ENCODE measurements at places on chromosomes 16 and 17.

GRCh38 chr17:38947189-38947588, 20.0 kb downstream of the FBXO47 start:
- no peak for DNase-seq

DNA sequence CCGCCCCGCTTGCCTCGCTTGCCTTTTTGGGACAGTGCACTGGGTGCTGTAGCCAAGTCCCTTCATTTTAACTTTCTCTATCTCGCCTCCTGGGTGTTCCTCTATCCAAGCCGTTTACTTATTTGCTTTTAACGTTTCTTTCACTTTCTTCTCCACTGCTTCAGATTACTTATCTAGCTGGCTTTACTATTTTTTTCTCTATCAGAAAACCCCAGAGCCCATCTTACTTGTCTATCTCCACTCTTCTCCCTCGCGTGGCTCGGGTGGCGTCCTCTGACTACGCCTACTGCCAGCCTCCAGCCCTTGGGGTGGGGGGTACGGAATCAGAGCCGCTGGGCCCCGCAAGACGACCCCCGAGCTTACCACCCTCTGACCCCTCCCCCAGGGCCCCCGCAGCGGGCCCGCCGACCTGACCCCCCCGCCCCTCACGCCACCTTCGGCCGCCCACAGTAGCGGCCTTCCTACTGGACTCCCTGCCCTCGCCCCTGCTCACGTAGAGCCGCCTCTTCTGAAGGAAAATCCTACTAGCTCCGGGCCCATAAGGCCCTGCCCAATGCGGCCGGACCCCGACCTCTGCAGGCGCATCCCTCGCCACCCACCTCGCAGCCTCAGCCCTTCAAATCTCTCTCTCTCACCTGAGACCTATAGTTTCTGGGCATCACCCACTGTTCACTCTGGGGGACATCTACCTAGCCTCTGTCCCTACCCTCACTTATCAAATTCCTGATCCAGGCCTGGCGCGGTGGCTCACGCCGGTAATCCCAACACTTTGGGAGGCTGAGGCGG, 1.0 kb upstream of the SLC12A4 start:
- no peak for DNase-seq

- no peak for DNase-seq
These were observed 9.5 kb upstream of the IGFBP4 start for GRCh38 chr17:40433551-40434415.

- no peak for DNase-seq
These were observed 47.0 kb downstream of the PGS1 start for GRCh38 chr17:78425429-78425828.

GRCh38 chr16:11611871-11612664, 25.3 kb upstream of the LITAF start:
- no peak for DNase-seq

DNA sequence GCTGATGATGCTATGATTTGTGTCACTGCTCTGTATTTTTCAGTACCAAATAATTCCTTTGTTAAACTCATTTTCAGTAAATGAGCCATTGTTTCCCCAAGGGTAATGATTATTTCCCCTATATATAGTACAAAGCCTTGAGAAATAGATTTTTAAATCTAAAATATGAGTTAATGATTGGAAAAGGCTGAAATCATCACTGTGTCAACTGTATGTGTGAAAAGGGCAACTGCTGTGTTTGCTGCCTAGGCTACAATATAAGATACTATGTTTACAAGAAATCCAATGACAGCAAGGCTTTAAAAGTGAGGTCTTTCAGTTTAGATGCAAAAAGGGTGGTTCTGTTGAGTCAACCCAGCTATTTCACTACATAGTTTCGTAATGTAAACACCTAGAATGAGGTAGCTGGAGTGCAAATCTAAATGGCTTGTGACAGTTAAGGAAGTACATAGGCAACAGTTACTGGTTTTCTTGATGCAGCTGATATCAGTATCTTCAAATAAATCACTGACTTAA, 15.3 kb downstream of the NLK start:
- DNase-seq = no peak

DNA sequence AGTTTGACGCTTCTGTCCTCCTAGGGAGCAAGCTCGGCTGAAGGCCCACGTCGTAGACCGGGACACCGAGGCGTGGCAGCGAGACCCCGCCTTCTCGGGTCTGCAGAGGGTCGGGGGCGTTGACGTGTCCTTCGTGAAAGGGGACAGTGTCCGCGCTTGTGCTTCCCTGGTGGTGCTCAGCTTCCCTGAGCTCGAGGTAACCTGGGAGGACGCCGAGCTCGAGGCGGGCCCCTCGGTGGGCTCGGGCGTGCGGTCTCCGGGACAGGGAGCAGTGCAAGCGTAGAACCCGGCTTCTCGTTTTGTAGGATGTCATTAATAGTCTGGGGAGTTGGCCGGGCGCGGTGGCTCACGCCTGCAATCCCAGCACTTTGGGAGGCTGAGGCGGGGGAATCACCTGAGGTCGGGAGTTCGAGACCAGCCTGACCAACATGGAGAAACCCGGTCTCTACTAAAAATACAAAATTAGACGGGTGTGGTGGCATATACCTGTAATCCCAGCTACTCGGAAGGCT, 715 bp downstream of the ENDOV start:
- no peak for DNase-seq

All from NCI-H1105 treated with DMSO at 0.1 percent for 48 hours (cell line).